ENCODE measurements at places on chromosomes 2 and 18. TPM values are rescaled to one million over a fixed set of nuclear protein-coding genes. Genes with fewer than 3 reads are reported as not detected.

DNA sequence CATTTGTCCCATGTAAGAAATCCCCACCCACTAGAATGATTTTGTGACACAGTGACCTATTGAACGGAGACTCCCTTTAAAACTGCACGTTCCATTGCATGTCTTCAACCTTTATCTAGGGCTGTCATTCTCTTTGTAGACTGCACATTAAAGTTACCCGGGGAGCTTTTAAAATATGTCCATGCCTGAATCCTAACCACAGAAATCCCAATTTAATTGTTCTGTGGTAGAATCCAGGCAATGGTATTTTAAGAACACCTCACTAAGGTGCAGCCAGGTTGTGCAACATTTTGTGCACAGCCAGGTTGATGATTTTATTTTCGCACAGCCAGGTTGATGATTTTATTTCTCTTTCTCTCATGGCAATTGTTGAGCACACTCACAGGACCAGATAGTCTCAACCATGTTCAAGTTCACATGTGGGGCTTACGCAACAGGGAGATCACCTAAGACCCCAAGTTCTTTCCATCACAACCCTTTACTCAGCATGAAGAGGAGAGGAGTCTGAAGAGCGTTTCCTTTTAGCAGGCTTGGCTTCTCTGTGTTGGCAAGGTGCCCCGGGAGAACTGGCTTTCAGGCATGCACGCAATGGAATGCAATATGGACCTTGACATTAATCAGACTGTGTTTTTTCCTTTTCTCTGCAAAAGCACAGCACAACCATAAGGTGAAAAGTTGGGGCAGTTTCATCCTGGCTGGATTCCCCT is 467.3 kb upstream of the ETAA1 start:
- DNase-seq: peak; percentile 57

GRCh38 chr18:52764316-52764715 is 424.3 kb downstream of the DCC start:
- DNase-seq: no peak

GRCh38 chr2:236769981-236770671 is 200.5 kb downstream of the ACKR3 start:
- peak; percentile 99 for DNase-seq

- no peak for DNase-seq
Observed at GRCh38 chr2:71830497-71831192, 317.0 kb downstream of the CYP26B1 start.

DNA sequence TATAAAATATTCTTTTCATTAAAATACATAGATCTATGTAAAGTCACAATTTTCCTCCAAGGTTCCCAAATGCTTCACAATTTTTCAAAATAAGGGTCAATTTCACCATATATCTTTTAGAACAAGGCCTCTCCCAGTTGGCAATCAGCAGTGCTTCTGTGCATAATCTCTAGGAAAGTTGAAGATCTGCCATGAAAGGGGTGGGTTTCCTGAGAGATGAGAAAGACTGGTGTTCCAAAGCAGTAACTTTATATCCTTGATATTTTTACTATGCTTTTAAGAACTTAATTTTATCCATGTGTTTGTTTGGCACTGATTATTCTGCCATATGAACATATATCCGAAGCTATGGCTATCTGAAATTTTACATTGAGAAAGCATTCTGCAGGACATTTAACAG is 199.4 kb upstream of the CYP26B1 start:
- no peak for DNase-seq

DNA sequence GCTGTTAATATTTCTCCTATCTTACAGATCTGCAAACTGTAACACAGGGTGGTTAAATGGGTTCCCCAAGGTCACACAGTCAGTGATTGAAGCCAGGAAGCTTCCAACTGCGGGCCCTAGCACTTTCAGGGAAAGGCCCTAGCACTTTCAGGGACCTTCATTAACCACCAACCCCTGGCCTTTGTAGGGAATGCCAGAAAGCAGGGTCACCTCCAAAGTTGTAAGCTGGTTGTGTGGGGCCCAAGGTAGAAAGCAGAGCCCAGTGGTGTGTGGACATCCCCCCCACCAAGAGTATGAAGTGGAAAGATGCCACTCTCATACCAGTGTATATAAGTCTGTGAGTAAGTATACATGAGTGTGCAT is 4.4 kb downstream of the DLX2 start:
- DNase-seq: peak; percentile 41

DNA sequence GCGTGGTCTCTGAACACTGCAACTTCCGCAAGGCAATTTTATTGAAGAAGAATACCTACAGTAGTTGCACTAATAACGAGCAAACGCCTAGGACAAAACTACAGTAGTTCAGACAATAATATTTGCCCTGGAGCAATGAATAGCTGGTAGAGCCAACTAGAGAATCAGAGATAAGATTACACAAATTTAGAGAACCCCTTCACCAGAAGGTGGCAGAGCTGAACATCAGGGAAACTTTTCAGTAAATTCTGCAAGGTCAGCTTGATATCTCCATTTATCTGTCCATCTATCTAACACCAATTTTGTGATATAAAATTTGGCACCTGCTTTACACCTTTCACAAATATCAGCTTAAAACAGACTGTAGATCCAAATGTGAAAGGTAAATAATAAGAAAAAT is 43.8 kb downstream of the CDH19 start:
- DNase-seq: peak; percentile 0

DNA sequence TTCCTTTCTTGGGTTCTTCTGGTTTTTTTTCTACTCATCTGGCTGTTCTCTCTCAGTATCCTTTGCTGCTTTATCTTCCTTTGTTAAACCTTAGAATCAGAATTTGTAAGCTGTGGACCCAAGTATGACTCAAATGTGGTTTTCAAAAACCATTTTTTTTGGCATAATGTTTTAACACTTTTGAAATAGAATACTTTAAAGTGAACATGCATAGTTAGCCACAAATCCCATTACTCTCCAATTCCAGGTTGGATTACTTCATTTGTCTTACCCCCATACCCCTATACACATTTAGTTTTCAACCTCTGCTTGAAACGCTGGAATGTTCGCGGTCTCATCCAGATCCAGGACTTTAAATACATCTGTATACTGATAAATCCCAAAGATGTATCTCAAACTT is 29.1 kb downstream of the ALMS1 start:
- no peak for DNase-seq

DNA sequence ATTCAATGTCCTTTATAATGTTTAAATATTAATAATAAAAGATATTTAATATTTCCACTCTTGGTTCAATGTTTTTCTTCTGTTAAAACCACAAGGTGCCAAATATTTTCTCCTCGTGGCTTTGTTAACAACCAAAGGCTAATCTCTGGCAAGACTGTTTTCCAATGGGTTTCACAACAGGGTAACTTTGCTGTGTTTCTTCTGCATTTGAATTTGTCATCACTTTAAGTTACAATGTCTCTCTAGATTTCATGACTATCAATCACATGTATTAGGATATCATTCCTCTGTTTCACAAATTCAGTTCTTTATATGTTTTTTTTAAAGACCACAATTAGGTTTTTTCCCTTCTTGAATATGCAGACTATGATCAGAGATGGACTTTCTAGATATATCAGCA is 469.8 kb upstream of the ACVR2A start:
- DNase-seq: no peak

- no peak for DNase-seq
Observed at GRCh38 chr18:62925031-62925688, 209.8 kb downstream of the PHLPP1 start.

GRCh38 chr2:47916412-47916811 is 10.1 kb upstream of the FBXO11 start:
- no peak for DNase-seq

DNA sequence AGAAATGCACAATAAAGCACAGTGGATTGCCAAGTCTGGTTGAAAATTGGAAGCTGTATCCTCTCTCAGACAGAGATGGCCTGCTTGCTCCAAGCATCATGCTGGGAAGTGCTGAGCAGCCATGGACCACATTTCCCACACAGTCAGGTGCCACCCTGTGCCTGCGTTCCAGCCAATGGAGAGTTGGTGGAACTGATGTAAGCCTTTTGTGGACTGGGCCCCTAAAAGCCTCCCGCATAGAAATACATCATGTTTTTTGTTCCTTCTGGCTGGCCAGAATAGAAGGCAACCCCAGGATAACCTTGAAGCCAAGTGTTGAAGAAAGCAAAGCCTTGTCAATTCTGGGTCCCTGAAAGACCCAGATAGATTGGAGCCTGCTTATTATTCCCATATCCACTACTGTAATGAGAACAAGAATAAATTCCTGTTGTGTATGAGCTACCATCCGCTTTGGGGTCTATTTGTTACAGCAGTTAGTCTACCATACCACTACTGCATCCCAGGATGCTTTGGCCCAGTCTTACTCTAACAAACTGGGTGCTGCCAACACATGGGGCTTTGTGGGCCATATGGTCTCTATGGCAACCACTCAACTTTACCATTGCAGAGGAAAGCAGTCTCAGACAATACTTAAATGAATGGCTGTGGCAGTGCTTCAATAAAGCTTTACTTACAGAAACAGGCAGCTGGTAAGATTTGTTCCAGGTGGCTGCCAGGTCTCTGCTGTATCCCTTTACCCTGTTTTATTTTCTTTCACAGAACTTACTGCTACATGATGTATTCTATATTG is 65.4 kb downstream of the POLE4 start:
- DNase-seq: peak; percentile 25

GRCh38 chr2:113089916-113090315 is 22.1 kb downstream of the IL1F10 start:
- no peak for DNase-seq

- DNase-seq: no peak
Observed at GRCh38 chr2:216635171-216635570, 2.0 kb downstream of the IGFBP2 start.

DNA sequence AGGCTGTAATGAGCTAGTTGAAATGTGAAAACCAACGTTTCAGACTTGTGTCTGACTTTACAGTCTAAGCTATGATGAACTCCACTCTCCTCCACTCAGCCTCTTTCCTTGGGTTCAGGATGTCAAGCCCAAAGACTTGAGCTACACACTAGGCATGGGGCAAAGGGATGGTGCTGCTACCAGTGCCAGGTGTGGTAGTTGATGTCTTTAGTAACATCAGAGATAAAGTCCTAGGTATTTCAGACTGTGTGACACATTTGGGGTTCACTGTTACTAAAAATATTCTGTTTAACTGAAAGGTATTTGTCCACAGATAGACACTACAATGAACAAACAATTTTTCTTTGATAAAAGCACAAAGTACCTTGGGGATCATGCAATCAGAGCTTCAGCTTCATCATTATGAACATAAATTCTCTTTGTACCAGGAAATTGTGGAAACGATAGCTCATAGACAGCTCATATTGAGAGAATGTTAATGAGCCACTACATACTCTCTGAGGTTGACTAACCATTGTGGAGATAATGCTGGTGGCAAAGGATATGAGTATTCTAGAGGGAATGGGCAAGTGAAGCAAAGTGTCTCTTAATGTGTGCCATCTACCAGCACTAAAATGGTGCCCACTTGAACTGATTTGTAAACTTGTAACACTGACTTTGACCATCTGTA is 253.7 kb upstream of the THUMPD2 start:
- peak; percentile 81 for DNase-seq

DNA sequence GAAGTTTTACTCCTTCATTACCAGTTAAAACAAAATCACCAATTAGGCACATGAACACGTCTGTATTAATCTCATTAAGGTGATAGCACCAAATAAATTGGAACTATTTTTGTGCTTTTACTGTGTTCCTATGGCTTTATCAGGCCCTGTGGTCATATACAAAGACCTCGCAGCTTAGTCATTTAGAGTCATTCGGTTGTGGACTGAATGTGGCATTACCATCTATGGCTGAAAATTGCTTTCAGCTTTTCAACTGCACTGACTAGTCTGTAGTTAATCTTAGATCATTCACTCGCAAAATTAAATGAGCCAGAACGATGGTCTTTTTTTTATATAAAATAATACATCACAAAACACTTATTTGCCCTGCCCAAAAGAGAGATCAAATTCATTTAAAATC is 601.7 kb downstream of the NR4A2 start:
- DNase-seq: no peak

DNA sequence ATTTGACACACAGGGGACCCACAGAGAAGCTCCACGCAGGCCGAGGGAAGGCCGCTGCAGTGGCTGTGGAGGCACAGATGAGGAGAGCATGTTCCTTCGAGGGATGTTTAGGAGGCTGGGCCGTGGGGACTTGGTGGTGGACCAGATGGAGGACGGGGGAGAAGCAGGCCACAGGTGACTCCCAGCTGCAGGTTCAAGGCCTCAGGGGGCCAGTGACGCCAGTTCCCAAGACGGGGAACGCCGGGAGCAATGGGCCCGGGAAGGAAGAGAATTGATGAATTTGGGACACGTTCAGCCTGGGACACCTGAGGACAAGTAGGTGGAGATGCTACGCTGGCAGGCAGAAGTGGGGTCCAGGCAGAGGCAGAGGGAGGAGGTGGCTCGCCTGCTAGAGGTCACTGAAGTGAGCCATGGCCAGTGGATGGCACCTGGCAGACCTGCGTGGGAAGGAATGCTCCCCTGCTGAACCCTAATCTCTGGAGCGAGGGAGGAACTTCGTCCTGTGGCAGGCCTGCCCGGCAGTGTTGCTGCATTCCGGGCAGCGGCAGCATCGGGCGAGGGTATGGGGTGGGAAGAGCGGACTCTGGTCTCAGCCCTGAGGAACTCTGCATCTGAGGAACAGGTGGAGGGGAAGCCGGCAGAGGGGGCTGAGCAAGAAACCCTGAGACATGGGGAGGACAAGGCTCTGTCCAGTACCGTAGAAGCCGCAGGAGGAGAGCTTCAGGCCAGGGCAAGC is 25.2 kb upstream of the HPCAL1 start:
- DNase-seq: no peak

- peak; percentile 27 for DNase-seq
Observed at GRCh38 chr2:234690569-234691213, 193.8 kb upstream of the ARL4C start.

GRCh38 chr2:155010925-155011324 is 312.4 kb downstream of the KCNJ3 start:
- DNase-seq: no peak

GRCh38 chr2:43450617-43451016 is 145.2 kb downstream of the THADA start:
- DNase-seq: no peak

- no peak for DNase-seq
Observed at GRCh38 chr2:1618191-1618961, 125.9 kb downstream of the PXDN start.

- no peak for DNase-seq
Observed at GRCh38 chr18:9172506-9173127, 36.0 kb downstream of the ANKRD12 start.

Gene FSHR
- not detected for total RNA-seq

Gene LCT
- not detected for total RNA-seq

Gene GLI2
- total RNA-seq: 3.9 TPM

Gene VWC2L
- total RNA-seq: not detected

Gene CCDC150
- 13.6 TPM for total RNA-seq

Gene GREB1L
- 0.24 TPM for total RNA-seq

Gene PDE11A
- 0.24 TPM for total RNA-seq

Gene SNTG2
- total RNA-seq: not detected

Gene TMEM247
- not detected for total RNA-seq

Gene CGREF1
- 5.2 TPM for total RNA-seq

Gene GPR39
- total RNA-seq: 39.9 TPM

Gene FNDC4
- total RNA-seq: 6.3 TPM

Gene CIB4
- not detected for total RNA-seq

Gene FZD7
- 29.4 TPM for total RNA-seq

All from RPMI7951 (cell line).